Effector memory CD8-positive, alpha-beta T cell (primary cell): ENCODE measurements at places on chromosomes 16 and 17.

DNA sequence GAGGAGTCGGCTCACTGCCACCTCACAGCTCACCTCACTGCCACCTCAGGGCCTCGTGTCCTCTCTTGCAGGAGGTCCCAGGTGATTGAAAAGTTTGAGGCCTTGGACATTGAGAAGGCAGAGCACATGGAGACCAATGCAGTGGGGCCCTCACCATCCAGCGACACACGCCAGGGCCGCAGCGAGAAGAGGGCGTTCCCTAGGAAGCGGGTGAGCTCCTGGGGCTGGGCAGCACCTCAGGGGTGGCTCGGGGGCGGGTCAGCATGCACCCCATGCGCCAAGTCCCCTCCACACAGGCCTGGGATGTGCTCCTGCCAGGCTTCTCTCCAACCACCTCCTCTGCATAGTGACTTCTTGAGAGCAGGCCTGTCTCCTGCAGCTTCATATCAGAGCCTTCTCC lies 63.6 kb downstream of the PLD6 start:
- no peak for DNase-seq

GRCh38 chr17:31427684-31428083 lies 36.2 kb downstream of the RAB11FIP4 start:
- no peak for DNase-seq

GRCh38 chr16:87541872-87542234 lies 49.0 kb upstream of the ZCCHC14 start:
- DNase-seq, result no peak

DNA sequence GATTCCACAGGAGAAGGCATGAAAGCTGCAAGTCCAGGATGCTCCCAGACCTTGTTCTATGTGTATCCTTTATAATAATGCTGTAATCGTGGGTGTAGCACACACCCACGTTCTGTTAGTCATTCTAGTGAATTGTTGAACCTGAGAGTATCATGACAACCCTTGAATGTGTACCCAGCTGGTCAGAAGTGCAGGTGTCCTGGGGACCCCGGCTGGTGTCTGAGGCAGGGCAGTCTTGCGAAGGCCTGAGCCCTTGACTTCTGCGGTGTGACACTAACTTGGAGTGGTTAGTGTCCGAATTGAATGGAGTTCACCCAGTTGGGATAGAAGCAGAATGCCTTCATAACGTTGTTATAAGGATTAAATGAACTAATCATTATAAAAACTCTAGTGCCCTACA lies 218.0 kb upstream of the TNRC6C start:
- no peak for DNase-seq

DNA sequence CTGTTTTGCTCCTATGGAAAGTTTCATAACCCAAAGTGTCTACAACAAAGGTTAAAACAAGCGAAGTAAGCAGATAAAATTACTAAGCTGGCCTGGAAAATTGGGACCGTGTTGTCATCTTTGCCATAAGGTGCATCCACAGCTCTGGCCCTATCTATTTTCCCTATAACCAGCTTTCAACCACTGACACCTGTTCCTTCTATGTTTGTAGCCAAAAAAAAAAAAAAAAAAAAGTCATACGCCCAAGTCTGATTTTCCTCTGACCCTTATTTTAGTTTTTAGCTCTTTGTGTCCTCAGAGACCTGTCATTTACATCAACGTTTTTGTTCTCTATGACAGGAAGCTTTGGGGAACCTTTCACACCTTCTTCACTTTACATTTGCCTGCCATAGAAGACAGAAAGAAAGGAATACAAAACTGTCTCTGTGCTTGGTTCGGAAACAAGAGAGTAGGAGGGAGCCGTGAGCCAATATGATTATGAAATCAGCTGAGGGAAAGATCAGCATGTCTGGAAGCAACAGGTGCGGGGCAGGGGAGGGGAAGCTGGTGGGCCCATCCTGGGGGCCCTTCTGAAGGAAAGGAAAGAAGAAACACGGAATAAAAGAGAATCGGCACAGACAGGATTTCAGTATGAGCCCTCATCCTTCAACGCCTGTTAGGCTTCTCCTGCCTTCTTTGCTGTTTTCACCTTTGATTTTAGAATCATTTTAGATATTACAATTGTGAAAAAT lies 8.5 kb downstream of the HS3ST3A1 start:
- DNase-seq, result no peak
